ENCODE measurements at places on chromosomes 5 and 9.

- DNase-seq = no peak
Observed at GRCh38 chr9:23934291-23934906, 108.4 kb upstream of the ELAVL2 start.

DNA sequence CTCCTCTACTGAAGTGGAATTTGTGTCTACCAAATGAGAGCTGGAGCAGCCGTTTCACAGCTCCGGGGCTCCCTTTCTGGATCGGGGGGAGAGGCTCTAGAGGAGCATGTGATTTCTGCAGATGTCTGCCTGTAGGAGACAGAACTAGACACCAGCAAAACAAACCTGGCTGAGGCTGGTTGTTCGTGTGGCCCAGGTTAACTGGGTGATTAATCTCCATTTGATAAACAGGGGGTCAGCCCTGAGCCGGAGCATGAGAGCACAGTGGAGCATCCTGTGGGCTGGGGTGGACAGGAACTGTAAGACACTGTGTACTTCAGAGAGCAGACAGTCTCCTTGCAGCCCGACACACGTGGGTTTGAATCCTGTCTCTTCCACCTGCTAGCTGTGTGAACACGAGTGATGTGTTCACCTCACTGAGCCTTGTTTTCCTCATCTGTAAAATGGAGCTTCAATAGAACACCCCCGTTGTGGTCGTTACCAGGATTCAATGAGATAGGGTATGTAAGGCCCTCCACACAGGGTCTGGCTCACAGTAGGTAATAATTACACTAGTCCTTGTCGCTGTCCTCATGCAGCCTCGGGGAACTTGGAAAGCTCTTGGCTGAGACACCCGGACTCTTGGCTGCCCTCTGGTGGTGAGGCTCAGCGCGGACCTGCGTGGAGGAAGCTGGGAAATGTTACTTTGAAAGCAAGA lies 12.9 kb downstream of the CXCL14 start:
- DNase-seq = no peak

DNA sequence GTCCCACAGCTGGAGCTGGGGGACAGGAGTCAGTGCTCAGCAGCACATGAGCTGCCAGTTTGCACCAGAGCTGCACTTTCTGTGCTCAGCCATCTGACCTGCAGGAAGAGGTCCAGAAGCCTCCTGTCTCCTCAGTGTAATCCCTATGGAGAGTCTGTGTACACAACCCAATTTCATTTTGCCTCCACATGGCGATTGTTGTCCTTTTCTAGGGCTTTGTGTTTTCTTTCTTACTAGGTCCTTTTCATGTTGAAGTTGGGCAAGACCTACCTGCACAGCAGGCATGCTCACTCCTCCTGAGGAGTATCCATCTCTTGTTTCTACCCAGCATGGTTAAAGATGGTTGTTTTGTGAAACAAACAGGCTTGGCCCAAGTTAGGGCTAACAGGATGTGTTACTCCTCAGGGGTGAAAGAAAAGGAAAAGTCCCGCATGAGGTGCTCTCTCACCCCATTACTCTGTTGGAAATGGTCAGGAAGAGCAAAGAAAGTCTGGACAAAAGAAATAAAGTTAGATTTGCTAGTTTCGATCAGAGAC lies 273.0 kb downstream of the TMEM167A start:
- DNase-seq = no peak

GRCh38 chr9:82880336-82881050 lies 182.4 kb downstream of the RASEF start:
- no peak for DNase-seq

GRCh38 chr5:81949462-81949861 lies 22.4 kb upstream of the ATG10 start:
- DNase-seq = no peak

DNA sequence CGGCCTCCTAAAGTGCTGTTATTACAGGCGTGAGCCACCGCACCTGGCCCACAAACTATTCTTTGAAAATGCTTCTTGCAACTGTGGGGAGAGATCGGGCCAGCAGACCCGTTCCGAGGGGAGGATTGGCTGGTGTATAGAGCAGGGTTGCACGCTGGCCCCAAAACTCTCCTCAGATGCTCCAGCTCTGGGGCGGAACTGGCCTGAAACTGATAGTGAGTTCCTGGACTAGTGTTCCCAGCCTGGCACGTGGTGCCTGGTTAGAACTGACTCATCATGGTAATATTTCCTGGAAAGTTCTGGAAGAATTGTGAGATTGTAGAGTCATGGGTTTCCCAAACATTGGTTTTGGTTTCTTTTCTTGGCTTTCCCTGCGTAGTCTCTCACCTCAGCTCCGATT lies 120.5 kb downstream of the FBXL7 start:
- peak; percentile 82 for DNase-seq

- DNase-seq = no peak
Observed at GRCh38 chr9:109320331-109320741, 523 bp downstream of the EPB41L4B start.

- DNase-seq = no peak
Observed at GRCh38 chr5:74051076-74051475, 425.1 kb downstream of the ARHGEF28 start.

DNA sequence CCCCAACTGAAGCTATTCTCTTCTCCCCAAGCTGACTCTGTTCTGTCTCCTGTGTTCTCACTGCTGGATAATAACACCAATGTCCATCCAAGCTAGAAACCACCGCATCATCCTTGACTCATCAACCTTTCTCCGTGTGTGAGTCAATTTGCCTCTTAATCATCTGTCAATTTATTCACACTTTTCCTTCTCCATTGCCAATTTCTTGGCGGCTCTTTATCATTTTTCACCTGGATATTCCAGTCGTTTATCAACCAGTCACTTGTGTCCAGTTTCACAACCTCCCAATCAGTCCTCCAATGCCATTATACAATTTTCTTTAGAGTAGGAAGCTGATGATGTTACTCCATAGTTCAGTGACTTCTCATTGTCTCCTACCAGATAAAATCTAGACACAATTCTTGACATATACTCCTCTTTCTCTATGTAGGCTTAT lies 45.4 kb upstream of the LIFR start:
- DNase-seq = no peak

- no peak for DNase-seq
Observed at GRCh38 chr9:36945999-36946398, 88.1 kb downstream of the PAX5 start.

DNA sequence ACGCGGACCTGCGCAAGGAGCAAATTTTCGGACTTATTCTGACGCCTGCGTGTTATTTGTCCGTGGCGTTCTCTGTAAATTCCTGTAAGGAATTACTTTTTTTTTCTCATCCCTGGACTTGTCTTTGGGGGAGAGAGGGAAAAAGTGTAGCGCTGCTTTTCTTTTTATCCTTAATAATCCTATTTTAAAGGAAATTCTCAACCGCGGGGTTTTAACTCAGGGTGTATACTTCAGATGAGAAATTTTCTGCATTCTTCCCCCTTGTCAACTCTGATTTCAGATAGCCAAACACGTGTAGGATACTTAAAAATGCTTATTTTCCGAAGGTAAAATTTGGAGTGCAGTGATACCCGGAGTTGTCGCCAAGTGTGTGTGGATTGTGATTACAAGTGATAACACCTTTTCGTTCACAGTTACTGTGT lies 853 bp downstream of the DCP2 start:
- DNase-seq = no peak
